ENCODE measurements at places on chromosomes 5 and 9.

GRCh38 chr9:33125871-33126823, 41.0 kb downstream of the B4GALT1 start:
- DNase-seq: no peak

- DNase-seq: no peak
Measured at GRCh38 chr5:169583101-169583423, 511 bp upstream of the SPDL1 start.

GRCh38 chr9:795869-796268, 45.6 kb upstream of the DMRT1 start:
- DNase-seq: no peak

GRCh38 chr9:29062446-29062845, 1489.2 kb upstream of the C9orf72 start:
- DNase-seq: no peak

DNA sequence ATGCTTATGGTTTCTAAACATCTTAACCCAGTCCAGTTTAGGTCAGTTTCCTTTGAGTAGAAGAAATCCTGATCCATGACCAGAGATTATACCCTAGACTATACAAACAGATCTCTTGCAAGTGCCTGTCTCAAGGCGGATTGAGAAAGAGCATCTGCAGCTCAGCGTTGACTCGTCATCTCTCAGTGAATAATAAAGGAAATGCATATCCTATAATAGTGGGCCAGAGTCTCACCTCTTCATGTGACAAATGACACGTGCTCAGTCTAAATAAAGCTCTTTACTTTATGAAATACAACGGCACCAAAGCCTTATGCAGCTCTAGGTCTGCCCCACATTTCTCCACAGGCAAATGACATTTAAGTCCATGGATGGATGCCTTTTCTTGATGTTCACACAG, 179.4 kb upstream of the NR3C1 start:
- no peak for DNase-seq

DNA sequence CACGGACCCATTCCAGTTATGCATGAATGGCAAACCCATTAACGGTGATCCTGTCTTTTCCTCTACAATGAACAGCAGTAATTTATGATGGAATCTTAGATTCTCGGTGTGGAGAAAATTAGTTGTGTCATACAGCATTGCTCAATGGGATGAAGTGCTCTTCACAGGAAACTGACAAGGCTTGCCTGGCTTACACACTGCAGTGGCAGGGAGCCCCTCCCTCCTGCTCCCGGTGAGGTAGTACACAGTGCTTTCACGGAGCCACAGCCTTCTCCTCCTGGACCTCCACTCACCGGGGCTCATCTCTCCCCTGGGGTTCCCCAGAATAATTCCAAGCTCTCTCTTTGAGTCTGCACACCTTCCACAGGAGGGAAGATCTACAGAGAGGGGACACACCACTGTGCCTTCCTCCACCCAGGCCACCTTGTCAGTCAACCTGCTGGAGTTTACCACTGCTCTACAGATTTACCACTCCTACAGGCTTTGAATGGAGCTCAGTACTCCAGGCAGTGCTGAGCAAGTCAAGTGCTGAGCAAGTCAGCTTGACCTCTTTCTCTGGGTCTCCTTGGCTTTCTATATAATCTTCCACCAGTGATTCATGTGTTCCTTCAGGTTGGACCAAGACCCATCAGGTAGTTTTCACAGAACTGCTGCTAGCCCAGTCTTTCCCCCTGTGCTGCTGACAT, 59.1 kb upstream of the TBC1D2 start:
- DNase-seq: no peak

DNA sequence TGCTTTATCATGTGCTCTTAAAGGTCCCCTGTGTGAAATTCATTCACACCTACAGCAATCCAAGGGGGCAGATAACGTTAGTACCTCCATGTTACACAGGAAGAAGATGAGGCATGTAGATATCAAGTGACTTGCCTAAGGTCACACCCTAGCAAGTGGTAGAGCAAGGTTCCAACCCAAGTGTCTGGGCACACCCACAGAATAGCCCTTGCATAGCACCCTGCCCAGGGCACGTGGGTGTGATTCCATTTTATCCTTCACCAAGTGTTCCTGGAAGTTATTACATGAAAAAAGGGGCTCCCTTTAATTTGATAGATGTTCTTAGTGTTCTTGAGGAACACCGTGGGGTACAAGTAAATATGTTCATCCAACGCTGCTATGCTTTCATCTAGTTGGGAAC, 4.9 kb downstream of the TMEM171 start:
- DNase-seq: no peak

DNA sequence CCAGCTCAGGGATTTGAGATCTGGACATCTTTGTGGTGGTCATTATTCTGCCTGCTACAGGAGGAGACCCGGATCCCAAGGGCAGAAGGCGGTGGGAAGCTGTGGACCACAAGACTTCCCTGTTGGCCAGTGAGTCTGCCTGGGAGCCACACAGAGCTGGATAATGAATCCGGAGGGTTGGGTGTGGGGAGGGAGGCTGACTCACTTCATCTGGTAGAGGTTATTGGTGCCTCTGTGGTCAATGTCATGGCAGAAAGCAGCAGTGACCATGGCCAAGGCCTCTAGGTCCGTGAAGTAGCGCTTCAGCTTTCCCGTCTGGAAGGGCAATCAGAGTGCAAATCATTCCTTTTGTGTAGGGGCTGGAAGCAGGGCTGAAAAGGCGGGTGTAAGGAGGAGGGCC, 58.5 kb downstream of the PDE6A start:
- no peak for DNase-seq

GRCh38 chr5:169183576-169183975, 117.4 kb downstream of the SLIT3 start:
- no peak for DNase-seq

DNA sequence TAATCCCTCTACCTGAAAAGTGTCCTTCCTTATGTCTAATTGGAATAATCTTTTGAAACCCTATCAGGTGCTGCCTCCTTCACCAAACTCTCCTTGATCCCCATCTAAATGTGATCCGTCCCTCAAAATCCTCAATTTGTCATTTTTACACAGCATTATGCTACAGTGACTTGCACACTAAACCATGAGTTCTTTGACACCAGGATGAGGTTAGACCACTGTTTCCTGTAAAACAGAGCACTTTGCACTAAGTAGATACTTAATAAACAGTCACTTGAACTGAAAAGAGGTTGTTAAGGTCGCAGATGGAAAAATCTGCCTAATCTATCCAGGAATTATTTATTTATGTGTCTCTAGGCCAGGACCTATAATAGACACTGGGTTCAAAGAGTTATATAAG, 44.2 kb upstream of the TLX3 start:
- no peak for DNase-seq

- no peak for DNase-seq
Measured at GRCh38 chr5:132651838-132652469, 6.0 kb upstream of the IL13 start.

DNA sequence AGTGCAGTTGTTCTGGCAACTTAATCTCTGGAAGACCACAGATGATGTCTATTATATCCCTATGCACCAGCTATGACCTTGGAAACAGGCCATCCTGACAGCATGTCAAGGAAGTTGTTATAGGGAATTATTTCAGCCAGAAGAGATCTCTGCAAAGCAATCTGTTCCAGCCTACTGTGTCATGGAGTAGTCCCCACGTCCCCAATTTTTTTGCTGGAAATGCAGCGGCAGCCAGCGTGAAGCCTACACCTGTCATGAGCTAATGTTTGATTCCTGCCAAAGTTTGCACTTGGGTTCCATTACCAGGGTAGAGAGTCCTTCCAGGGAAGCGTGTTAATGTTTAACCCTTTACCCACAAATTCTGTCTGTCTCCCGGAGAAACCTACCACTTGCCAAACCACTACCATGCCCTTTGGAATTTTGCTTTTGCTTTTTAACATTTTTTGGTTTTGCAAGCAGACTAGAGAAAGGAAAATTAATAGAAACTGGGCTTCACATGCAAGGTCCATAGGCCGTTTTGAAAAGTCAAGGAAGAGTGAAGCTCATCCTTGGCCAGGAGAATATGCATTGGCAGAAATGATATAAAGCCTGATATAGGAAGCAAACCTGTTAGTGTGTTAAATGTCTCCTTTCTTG, 174.9 kb upstream of the SPRY4 start:
- no peak for DNase-seq
